Activated CD8-positive, alpha-beta memory T cell treated with anti-CD3 and anti-CD28 coated beads for 36 hours (primary cell): ENCODE measurements at places on chromosomes 12 and 14. TPM values are rescaled to one million over a fixed set of nuclear protein-coding genes. Genes with fewer than 3 reads are reported as not detected.

Gene ZDHHC22
- total RNA-seq, result not detected

Gene C12orf75
- total RNA-seq, result 63.7 TPM

Gene CMAS
- total RNA-seq, result 38.9 TPM

Gene SPPL3
- 31.0 TPM for total RNA-seq

Gene CAPZA3
- total RNA-seq, result not detected

Gene RAPGEF3
- total RNA-seq, result 1.4 TPM

Gene PAWR
- total RNA-seq, result 4.3 TPM

Gene PRPH
- not detected for total RNA-seq

Gene SLC6A15
- total RNA-seq, result not detected

Gene HOXC10
- not detected for total RNA-seq

Gene PROX2
- total RNA-seq, result 0.76 TPM

Gene AGAP2
- total RNA-seq, result 29.3 TPM
